Stimulated activated effector memory CD8-positive, alpha-beta T cell treated with anti-CD3 and anti-CD28 coated beads, Interleukin-12 subunit alpha, Interleukin-12 subunit beta, amount 100 ng/mL, for 72 hours (primary cell): ENCODE measurements at places on chromosomes 5 and 9.

GRCh38 chr5:62168506-62169281 lies 137.3 kb upstream of the KIF2A start:
- DNase-seq: no peak

GRCh38 chr5:155700333-155700732 lies 626.6 kb upstream of the SGCD start:
- no peak for DNase-seq

DNA sequence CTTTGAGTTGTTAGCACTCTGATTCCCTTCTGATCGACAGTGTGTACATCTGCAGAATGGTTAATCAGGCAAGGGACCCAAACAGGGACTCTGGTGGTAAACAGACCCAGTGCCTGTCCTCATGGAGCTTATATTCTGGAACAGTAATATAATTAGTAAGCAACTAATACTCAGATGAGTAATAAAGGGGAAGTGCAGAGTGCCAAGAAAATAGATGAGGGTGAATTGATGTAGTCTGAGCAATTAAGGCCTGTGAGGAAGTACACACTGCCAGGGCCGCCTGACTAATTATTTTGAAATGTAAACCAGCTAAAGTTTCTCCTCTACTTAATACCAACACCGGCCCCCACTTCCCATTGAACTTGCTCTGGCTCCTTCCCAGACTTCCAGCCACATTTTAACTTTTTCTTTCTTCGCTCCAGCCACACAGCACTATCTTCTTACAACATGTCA lies 4.2 kb downstream of the DHX29 start:
- DNase-seq: no peak

DNA sequence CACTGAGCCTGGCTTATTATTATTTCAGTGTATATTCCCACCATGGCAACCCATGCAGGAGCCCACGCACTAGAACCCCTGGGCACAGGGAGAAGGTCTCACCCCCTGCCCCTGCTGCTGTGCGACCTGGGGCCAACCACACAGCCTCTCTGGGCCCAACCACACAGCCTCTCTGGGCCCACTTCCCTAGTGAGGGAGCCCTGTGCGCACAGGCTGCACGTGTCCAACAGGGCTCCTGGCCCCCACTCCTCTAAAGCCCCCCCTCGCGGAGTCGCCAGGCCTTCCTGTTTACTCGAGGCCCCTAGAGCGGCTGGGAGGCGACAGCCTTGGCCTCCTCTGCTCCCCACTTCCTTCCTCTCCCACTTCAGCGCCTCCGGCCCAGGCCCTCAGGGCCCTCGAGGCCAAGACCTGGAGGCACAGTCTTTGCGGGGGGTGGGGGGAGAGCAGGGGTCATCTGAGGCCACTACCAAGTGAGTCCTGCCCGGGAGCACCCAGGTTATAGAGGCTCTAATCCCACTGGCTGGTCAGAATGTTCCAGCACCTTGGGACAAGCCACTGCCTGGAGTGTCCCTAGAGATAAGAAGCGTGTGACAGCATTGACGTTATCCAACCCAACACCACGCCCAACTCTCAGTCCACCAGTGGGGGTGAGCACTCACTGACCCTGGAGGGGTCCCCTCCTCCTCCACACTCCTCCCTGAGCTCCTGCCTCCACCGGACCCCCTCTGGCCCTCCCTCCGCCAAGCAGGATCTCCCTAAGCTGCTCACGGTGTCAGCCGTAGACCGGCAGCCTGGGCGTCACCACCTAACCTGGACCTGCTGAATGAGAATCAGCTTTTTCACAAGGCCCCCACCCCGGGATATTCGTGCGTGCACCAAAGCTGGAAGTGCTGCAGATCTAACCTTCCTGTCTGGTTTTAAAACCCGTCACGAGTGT lies 7.9 kb upstream of the ENG start:
- peak; percentile 25 for DNase-seq

- DNase-seq: no peak
Measured at GRCh38 chr9:2923766-2924379, 80.0 kb upstream of the PUM3 start.

DNA sequence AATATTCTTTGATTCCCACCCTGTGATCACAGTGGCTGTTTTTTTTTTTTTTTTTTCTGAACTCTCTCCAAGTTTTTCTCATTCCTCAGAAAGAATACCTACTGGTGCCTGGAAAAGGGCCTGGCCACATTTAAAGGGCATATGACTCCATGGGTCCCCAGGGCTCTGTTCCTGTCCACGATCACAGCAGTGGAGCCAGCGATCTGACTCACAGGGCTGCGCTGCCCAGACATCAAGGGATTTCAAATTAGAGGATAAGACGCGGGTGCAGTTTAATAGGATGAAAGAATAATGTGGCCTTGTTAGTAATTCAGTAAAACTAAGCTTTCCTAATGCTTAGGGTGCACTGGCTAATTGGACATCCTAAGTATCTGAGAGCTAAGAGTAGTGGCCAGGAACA lies 175.1 kb upstream of the MSX2 start:
- DNase-seq: no peak

DNA sequence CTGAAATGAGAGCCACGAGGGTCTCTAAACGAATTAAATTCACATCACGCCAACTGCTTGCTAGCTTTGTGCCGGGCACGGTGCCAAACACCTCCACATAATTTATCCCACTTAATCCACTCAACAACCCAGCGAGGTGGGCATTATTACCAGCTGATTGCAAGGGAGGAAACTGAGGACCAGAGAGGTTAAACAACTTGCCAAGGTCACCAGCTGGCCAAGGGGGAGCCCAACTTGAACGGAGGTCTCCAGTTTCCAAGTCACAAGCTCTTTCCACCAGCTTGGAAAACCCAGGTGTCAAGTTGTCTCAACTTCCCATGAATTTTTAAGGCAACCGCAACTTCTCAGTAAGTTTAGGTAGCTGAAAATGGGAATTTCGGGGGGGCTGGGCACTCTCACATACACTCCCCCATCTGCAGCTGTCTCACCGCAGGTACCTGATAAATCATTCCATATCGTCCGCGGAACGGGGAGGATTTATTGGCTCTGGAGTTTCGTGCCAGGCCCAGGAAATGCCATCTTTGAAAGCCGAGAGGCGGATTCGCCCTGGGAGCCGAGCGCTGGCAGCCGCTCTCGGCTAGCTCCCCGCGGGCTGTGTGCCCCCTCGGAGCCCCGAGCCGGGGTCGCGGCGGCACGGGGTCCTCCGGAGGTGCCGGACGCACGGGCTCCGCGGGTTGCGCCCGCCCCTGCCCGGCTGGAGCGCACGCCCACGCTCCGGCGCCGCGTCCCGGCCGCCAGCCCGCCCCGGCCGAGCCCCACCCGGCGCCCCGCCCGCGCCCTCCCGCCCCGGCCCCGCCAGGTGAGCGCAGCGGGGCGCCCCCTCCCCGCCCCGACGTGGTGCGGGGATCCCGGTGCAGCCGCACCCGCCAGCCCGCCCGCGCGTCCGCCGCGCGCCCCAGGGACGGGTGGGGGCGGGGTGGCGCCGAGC lies 617 bp downstream of the PTPN3 start:
- no peak for DNase-seq

DNA sequence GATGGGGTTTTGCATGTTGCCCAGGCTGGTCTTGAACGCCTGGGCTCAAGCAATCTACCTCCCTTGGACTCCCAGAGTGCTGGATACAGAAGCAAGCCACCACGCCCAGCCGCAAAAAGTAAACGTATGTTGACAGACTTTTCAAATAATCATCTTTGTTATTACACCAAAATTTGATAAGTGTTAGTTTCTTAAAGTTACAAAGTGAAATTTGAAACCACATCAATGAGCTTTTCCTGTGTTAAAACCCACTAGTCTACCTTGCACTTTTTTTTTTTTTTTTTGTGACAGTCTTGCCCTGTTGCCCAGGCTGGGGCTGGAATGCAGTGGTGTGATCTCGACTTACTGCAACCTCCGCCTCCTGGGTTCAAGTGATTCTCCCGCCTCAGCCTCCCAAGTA lies 29.9 kb downstream of the SPACA9 start:
- DNase-seq: no peak

GRCh38 chr9:759541-759940 lies 82.0 kb upstream of the DMRT1 start:
- DNase-seq: no peak

DNA sequence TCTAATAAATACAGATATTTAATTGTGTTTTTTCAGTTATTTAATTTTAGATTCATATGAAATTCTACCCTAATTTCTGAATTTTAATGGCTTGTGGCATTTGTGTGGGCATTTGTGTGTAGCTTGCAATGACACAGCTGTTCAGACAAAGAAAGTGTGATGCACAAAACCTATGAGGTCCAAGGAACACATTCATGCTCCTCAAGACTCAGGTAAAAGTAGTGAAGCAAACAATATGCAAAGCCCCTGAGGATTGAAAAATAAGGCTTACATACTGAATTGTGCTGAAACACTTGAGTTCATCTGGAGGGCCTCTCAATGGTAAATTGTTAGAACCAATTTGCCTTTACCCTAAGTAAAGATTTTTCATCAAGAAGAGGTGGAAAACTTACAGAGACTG lies 28.1 kb downstream of the IL7R start:
- DNase-seq: no peak

GRCh38 chr5:76303921-76304320 lies 99.2 kb upstream of the IQGAP2 start:
- DNase-seq: no peak

DNA sequence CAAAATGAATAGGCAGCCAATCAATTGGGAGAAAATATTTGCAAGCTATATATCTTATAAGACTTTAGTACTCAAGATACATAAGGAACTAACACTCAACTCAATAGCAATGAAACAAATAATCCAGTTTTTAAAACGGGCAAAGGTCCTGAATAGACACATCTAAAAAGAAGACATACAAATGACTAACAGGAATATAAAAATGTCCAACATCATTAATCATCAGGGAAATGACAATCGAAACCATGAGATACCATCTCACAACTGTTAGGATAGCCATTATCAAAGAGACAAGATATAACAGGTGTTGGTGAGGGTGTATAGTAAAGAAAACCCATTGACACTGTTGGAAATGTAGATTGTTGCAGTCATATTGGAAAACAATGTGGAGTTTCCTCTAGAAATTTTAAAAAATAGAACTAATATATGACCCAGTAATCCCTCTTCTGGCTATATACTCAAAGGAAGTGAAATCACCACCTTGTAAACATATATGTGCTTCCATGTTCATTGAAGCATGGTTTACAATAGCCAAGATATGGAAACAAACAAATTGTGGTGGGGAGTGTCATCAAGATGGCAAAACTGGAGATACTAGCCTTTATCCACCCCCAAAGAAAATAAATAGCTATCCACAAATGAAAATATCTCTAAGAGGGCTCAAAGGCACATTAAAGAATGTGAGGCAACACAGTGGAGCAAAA lies 13.9 kb upstream of the BTNL3 start:
- DNase-seq: no peak

GRCh38 chr5:17678751-17679324 lies 44.6 kb downstream of the TAF11L14 start:
- DNase-seq: no peak
